ENCODE measurements at places on chromosomes 3 and 15.

- DNase-seq: no peak
Measured at GRCh38 chr3:35200056-35200455, 439.3 kb upstream of the ARPP21 start.

- peak; percentile 69 for DNase-seq
Measured at GRCh38 chr3:194872669-194872977, 186.9 kb downstream of the FAM43A start.

- DNase-seq: peak; percentile 43
Measured at GRCh38 chr15:40354408-40355171, 3.4 kb upstream of the DISP2 start.

DNA sequence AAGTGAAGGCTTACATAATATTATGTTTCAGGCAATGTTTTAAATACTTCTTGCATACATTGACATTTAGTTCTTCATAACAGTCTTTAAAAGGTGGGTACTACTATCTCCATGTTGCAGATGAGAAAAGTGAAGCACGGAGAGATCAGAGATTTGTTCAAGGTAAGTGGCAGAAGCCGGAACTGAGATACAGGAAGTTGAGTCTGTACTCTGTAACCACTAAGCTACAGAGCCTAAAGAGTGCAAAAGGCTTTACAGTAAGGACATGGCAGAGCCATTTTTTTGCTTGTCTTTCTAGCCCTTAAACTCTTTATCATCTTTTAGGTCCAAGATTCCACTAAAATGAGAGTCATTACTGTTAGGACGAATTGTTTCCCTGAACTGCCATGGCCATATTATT, 186.5 kb upstream of the PEX5L start:
- no peak for DNase-seq

- DNase-seq: no peak
Measured at GRCh38 chr3:155420881-155421486, 127.5 kb upstream of the STRIT1 start.

GRCh38 chr3:22284559-22284958, 533.5 kb upstream of the ZNF385D start:
- peak; percentile 32 for DNase-seq

GRCh38 chr3:122858373-122858772, 63.5 kb downstream of the SLC49A4 start:
- no peak for DNase-seq

GRCh38 chr3:184344579-184345316, 7.3 kb downstream of the FAM131A start:
- no peak for DNase-seq

DNA sequence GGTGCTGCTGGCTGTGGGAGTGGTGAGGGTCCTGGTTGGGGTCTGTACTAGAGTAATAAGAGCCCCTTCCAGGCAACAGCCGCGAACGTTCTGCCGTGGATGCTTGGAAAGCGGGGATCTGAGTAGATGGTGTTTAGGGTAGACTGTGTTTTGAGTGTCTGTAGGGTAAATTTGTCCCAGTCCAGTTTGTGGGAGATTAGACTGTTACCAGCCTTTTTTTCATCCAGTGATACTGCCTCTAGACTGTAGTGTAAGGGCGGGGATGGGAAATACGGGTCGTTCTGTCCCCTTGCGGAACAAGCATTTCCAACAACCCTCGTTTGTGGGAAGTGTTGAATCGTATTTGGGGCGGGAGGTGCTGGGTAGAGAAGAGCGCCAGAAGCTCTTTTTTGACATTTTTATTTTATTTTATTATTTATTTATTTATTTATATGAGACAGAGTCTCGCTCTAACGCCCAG, 424 bp downstream of the HAUS2 start:
- DNase-seq: peak; percentile 49

DNA sequence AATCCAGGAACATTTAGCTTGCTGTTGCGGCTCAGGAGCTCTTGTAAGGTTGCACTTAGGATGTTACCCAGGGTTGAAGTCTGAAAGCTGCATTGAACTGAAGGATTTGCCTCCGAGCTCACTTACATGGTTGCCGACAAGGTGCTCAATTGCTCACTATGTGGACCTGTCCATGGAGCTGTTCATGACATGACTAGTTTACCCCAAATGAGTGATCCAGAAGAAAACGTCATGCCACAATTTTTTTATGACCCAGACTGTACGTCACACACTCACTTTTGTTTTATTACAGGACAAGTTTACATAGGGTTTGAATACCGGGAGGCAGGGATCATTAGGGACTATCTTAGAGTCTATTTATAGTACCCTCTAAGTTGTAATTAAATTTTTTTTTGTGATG, 21.0 kb upstream of the CLDN11 start:
- no peak for DNase-seq
